GM19239 (cell line): ENCODE measurements at places on chromosomes 1 and 21.

DNA sequence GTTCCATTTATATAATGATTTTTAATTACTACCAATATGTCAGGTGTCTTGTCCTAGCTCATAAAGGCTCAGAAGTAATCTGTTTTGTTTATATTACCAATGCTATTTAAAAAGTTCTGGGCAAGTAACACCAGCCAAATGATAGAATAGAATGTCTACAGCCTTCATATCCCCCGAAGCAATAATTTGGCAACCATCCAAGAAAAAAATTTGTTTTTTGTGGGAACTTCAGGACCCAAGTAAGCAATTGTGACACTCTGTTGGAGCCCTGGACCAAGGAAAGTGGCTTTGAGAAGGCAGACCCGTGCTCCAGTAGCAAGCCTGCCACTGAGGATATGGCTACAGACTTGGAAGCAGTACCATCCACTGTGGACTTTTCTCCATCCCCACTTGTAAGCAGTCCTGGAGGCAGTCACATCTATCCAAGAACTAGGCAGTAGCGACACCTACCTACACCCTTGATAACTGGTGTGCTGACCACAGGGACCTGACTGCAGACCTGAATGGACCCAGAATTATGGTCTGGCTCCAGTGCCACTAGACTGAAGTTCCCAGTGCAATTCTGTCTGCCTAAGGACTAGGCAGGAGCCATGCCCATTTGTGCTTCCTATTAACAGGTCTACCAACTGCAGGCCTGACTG, 870.7 kb upstream of the ADGRL2 start:
- DNase-seq = no peak

DNA sequence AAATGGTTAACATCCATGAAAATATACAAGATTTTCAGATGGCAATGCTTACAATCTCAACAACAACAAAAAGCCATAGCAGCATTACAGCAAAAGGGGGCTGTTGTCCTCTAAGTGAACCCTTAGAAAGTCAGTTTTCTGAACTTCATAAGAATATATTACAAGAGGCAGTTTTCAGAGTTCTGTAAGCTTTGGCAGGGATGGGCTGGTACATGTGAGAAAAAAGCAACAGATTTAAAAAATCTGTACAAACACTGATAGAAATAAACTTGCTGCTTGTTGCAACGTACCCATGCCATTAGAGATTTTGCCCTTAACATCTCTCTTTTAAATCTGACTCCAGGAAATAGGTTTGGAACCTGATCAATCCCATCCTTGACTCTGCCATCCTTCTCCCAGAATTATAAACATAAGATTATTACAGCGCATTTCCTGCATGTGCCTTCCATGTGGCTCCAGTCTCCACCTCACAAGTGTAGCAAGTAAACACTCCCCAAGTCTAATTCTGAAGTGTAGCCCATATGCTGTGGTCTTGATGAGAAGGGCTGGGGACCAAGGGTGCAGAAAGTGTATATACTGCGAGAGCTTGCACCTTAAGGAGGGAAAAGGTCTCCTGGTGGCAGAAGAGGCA, 101.4 kb upstream of the TSPAN2 start:
- no peak for DNase-seq

DNA sequence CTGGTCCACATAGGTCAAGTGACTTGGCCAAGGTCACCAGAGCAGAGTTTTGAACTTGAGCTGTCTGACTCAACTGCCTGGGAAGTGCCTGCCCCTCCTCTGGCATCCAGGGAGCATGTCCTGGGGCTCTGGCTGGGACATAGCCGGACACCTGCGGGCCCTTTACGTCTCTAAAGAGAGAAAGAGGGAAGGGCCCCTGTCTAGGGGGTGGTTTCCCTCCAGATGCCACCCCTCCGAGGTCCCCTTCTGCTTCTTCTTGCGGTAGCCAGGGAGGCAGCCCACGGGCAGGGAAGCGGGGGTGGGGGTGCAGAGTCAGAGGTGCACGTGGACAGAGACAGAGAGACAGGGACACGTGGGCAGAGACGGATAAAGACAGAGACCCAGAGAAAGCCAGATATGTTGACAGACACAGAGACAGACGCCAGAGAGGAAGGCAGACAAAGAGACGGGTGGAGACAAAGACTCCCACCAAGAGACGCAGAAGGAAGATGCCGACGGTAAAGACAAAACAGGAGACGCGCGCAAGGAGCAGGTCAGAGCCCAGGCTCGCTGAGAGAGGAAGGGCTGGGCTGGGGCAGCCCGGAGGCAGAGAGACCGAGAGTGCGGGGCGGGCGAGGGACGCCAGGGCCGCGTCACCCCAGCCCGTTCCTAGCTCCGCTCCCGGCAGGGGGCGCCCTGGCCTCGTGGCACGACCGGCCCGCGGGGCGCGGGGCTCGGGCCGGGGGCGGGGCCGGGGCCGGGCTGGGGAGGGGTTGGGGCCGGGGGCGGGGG, 458 bp upstream of the ALPL start:
- DNase-seq = peak; percentile 79

GRCh38 chr1:178541829-178542553, 29.1 kb downstream of the TEX35 start:
- peak; percentile 47 for DNase-seq

- no peak for DNase-seq
These were observed 58.4 kb upstream of the EPS8L3 start for GRCh38 chr1:109821831-109822745.

GRCh38 chr1:248862695-248862997, 3.8 kb upstream of the ZNF692 start:
- DNase-seq = no peak

DNA sequence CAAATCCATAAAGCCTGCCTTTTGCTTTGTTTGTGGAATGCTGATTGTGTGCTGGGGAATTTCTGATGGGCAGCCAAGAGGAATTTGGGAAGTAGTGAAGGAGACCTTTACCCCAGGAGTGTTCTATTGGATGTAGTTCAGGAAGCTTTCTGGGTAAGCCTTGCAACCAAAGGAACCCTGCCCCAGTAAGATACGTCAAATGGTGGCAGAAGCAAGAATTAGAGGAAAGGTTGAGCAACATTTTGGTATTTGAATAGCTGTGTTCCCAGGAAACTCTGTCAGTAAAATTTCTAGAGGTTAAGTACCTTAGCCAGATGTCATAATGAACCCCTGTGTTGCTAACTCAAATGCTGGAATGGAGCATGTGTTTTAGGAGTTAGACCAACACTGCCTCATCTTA, 6.4 kb downstream of the MGST3 start:
- no peak for DNase-seq

GRCh38 chr1:51719146-51719545, 102.3 kb downstream of the OSBPL9 start:
- no peak for DNase-seq

- no peak for DNase-seq
These were observed 84.5 kb upstream of the C1orf174 start for GRCh38 chr1:3984586-3984985.

- no peak for DNase-seq
These were observed 758 bp upstream of the ATAD3B start for GRCh38 chr1:1470626-1471388.

GRCh38 chr21:33763582-33763899, 121.2 kb downstream of the ITSN1 start:
- no peak for DNase-seq

DNA sequence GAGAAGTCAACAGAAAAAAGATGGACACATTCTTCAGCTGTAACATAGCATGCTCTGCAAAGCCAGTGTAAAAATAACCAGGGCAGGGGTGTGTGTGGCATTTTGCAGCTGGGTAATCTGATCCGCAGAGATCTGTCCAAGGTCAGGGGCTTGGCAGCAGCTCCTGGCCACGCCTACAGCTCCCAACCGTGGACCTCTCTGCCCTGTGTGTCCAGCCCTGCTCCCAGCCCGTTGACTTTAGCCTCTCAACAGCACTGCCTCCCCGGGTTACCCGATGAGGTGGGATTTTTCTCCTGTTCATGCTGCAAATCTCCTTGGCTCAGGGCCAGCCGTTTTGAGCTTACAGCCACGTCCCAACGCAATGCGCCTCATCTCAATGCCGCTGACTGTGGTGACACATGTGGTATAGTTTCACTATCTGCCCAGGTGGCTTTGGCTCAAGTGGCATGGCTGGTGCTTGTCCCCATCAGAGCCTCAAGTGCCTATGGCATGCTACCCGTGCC, 68.1 kb downstream of the VWA5B1 start:
- no peak for DNase-seq
